ENCODE measurements at places on chromosomes 2 and 18.

- DNase-seq, result no peak
Measured at GRCh38 chr18:21739604-21740537, 721 bp upstream of the MIB1 start.

- DNase-seq, result no peak
Measured at GRCh38 chr2:171531836-171532450, 9.7 kb downstream of the CYBRD1 start.

DNA sequence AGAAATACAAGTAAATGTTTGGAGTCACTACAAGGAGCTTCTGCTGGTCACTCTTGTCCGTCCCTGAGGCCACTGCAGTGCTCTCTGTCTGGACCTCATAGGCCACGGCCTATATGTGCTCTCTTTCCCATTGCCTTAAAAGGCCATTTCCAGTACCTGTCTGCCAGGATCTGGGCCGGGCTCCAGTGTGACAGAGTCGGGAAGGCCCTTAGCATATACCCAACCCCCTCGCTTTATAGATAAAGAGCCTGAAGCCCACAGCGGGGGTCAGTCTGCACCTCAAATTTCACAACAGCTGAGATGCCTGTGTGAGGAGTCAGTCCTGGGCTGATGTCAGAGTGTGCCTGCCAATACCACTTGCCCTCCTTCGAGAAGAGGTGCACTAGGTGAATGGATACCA, 39.9 kb downstream of the ADD2 start:
- no peak for DNase-seq

GRCh38 chr2:223416815-223417610, 185.1 kb downstream of the SCG2 start:
- no peak for DNase-seq

GRCh38 chr2:234998404-234999211, 46.8 kb downstream of the SH3BP4 start:
- no peak for DNase-seq

- DNase-seq, result no peak
Measured at GRCh38 chr2:38600921-38601455, 1.7 kb downstream of the HNRNPLL start.

DNA sequence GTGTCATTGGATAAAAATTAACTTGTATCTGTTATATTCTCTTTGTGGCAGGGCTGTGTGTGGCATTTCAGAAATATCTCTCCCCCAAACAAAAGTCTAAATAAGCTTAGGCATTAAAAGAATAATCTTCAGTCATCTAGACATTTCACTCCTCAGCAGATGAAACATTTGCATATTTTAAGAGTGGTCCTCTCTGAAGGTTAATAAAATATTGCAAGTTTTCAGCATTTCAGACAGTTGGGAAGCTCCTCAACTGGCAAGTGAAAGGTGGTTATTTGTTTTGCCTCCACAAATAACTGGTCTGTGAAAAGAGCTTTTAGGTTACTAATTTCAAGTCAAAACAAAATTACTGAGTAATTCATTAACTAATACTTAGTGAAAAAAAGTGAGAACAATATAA, 462.6 kb downstream of the EPHA4 start:
- DNase-seq, result no peak

DNA sequence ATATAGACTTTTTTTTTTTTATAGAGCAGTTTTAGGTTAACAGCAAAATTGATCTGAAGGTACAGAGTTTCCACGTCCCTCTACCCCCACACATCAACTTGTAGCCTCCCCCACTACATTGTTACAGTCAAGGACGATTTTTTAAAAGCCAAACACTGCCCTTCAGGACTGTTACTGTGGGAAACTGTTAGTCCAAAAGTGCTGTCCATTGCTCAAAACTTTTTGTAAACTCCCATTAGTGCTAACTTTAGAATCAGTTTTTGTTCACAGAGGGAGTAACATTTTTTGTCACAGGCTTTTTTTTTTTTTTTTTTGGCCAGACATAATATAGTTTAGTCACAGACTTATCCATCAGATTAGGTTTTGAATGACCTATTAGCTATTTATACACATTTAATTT, 24.1 kb downstream of the ELP2 start:
- DNase-seq, result no peak

GRCh38 chr2:227222292-227222691, 57.9 kb downstream of the COL4A3 start:
- DNase-seq, result no peak

DNA sequence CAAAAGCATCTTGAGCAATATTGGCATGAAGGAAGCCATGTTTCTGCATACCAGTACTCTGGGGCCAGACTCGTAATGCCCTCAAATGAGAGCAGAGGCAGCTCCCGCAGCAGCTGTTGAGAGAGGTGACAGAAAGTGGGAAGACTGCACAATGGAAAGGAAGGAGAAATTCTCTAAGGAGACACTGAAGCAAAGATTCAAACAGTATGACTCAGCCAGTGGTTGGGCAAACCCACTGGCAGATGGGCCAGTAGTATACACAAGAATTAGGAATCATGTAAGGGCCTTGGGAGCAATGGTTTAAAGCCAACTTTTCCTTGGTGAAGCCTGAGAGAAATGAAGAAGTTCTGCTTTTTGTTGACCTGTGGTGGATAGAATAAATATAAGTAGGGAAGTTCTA, 2092.7 kb upstream of the PIK3C3 start:
- peak; percentile 79 for DNase-seq

DNA sequence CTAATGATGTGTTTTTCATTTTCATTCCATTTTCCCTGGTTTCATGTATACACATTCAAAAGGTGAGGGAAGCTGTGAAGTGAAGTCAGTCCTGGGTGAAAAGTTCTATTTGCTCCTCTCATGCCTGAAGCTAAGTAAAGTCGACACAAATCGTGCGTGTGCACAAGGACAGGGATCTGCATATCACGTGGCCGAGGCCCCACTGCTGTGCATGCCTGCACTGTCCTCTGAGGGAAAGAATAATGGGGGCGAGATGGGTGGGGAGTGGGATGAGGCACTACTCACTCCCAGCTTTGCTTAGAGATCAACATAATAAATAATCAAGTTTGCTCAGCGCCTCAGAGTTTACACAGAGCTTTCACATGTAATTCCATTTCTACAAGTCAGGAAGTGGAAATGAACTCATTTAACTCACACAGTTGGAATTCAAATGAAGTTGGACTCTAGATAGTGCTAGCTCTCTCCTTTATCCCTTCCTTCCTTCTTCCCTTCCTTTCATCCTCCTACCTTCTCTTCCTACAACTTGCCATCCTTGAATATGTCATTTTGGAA, 5.1 kb upstream of the PTPRM start:
- DNase-seq, result no peak

Data from NCI-H446 (cell line).